ENCODE measurements at places on chromosomes 3 and 15. TPM values are rescaled to one million over a fixed set of nuclear protein-coding genes. Genes with fewer than 3 reads are reported as not detected.

Gene GSK3B
- 49.9 TPM for total RNA-seq

Gene INTS14
- total RNA-seq, result 69.6 TPM

Gene CYP8B1
- not detected for total RNA-seq

Gene SLC12A1
- total RNA-seq, result not detected

Gene TMCO5A
- not detected for total RNA-seq
